ENCODE measurements at places on chromosomes 5 and 9.
A peak's percentile ranks its signal among the peaks of the same experiment; 100 is the strongest.

DNA sequence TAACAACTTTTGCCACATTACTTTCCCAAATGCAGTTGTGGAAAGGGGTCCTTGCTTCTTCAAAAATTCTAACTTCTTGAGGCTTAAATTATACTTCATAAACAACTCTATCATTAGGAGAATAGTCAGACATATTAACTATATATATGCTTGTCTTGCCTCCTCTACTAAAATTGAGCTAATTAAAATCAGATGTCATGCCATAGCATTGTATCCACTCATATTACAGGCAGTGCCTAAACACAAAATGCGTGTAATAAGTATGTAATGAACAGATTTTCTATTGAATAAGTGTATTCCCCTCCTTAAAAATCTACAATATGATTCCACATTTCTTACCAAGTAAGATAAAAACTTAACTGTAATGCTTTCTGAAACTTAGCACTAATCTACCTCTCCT is 204.5 kb downstream of the PLK2 start:
- no peak for DNase-seq

DNA sequence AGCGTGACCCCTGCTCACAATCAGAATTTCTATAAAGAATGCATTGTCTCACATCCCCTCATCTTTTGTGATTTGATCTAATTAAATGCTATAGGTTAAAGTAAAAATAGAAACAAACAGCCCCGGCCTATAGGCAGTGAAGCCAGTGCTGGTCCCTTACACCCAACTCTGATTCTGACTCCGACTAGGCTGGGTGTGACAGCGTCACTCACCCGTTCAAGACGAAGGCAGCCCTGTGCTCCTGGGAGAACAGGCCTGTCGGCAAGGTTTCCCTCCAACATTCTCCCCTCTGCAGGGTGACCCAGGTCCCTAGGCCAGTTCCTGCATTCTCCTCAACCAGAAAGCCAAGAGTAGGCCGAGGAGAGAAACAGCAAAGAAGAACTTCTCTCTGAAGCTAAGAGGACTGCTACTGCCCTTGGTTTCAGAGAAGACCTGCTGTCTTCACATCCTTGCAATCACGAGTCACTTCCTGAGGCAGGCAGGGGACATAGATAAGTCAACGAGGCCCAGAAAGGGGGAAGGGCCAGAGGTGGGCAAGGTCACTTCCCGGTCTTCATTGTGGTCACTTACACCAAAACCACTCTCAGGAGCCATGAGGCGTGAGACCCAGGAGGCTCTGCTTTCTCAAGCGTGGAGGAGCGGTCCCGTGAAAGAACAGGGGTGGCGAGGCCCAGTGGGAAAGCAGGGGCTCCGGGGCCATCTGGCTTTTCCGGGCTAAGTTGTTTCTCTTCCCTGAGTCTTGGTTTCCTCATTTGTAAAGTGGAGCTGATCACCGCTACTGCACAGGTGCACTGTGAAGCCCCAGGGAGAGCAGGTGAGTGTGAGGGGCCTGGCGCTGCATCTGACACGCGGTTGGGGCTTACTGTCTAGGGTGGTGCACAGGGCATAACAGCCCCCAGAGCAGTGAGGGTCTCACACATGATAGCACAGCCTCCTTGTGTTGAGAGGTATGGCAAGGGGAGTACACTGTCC is 200.8 kb downstream of the CRB2 start:
- DNase-seq = no peak

DNA sequence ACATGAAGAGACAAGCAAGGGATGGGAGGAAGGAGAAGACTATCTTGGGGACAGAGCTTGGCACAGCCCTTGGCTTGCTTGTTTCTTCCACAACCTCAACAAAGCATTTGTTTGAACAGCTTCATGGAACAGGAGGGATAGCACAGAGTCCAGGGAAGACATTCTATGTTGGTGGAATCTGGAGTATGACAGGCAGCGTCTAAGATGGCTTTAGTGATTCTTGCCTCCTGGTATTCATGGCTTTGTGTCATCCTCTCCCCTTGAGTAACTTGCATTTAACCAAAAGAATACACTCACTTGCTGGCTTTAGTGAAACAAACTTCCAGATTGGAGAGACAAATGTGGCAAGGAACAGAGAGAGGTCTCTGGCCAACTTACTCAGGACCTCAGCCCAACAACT is 30.8 kb upstream of the RECK start:
- no peak for DNase-seq

DNA sequence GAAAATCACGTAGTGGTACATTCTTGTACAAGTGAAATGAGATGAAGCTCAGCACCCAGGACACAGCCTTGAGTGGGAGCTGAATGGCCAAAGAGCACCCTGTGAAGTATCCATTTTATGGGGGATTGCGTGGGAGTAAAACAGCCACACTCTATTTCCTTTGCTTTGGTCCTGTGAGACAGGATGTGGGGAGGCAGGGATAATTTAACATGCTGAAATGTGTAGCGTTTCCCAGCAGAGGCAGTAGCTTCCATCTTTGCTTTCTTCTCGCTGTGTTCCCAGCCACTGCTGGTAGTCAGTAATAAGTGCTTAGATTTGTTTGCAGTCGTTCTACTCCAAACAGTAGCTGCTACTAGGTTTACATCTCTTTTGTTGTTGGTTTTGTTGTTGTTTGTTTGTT is 4.4 kb downstream of the IL31RA start:
- no peak for DNase-seq

GRCh38 chr5:142014911-142015584 is 2.2 kb upstream of the GNPDA1 start:
- DNase-seq = no peak

- DNase-seq = no peak
Observed at GRCh38 chr9:133130685-133131244, 9.7 kb upstream of the RALGDS start.

DNA sequence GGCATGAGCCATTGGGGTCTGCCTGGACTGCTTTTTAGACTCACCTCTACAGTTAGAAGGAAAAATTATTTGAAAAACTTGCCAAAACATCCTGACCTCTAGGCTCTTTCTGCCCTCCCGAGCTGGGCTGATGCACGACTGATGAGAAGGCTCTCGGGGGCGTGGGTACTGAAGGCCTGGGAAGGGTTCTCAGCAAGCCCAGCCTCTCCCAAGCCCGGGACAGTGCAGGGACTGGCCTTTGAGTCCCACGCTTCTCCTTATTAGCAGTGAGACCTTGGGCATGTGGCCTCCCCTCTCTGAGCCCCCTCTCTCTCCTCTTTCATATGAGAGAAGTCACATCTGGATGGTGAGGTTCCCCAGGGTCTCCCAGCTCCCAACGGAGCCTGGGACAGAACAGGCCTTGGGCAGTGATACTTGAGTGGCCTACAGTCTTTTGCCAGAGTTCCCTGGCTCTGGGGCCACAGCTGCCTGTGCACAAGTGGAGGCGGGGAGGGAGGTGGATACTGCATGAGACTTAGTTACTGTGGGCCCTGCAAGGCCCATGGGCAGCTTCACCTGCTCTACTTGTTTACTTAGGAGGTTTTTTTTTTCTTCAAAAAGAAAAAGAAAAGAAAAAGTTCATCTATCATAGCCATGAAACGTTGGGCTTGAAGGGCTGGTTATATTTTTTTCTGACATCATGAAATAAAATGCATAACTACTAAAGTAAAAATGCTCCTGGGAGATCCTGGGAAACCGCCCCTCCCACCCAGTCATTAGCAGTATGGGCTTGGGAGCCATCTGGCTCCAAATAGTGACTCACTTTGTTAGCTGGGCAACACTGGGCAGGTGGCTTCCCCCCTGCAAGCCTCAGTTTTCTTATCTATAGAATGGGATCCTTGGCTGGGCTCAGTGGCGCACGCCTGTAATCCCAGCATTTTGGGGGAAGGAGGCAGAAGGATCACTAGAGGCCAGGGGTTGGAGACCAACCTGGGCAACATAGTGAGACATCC is 139.4 kb downstream of the GAPVD1 start:
- no peak for DNase-seq

- DNase-seq = peak; percentile 63
Observed at GRCh38 chr9:134455934-134456755, 129.9 kb downstream of the RXRA start.

DNA sequence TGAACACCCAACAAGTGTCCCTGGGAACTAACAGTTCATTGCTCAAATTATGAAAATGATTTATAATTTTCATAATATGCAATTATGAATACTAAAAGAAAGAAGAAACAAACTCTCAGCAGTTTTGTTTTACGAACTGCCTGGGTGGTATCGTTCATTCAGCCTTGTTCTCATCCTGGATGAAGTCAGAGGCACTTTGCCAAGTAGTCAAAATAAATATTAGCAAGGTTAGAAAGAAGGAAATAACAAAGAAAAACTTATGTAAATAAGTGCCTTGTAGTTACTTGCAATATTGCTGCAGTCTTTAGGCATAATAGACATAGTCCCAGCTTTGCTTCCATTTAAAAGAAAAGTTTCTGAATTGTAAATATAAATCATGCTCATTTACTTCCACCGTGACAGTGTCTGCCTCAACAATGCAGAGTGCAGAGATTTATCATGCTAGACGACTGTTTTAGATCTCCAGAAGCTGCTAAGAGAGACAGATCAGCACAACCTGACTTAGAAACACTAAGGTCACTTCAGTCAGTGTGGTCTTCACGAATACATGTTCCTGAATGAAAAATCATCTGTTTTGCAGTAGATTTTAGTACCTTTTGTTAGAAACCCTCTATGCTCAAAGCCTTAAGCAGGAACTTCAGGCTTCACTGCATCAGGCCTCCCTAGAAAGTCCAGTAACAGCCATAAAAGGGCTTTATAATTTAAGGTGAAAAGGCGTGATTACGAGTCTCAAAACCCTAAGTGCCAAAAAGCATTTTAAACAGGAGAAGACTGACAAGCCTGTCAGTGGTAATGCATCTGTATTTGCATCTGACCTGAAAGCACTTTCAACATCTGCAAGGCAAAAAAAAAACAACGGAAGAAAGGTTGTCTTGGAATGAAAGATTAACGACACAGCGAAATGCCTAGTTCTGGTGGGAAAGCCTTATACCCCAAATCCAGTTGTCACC is 92.1 kb downstream of the TMEM167A start:
- DNase-seq = no peak

DNA sequence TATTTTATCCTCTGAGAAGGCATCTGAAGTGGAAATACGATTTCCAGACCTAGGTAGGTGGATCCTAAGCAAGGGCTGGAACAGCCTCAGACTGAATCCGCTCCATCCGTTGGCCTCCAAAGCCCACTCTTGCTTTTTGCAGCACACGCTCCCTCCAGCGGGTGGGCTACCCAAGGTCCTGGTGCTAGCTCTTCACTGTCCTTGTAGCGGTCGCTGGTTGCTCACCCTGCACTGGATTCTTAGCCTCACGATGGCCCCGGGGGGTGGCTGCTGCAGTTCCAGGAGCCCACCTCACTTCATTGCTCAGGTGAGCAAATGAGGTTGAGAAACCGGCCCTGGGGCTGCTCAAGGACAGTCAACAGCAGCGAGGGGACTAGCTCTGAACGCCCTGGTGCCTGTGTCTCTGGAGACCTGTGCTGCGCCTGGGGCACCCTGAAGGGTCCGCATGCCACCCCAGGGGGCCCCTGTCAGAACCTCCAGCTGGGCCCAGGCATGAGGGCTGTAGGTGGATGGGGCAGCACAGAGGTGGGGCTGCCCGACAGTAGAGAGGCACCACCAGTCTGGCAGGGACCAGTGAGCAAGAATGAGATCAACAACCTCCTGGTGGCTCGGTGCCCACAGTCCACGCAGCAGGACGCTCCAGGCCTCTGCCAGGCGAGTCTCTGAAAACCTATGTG is 4.3 kb downstream of the MGAT4B start:
- peak; percentile 92 for DNase-seq

- no peak for DNase-seq
Observed at GRCh38 chr5:43041110-43041668, 1.1 kb upstream of the ANXA2R start.

- no peak for DNase-seq
Observed at GRCh38 chr9:84002344-84002743, 21.7 kb downstream of the RMI1 start.

GRCh38 chr5:135075621-135076020 is 41.6 kb upstream of the PITX1 start:
- DNase-seq = no peak

GRCh38 chr9:132645711-132646110 is 24.1 kb downstream of the DDX31 start:
- no peak for DNase-seq

DNA sequence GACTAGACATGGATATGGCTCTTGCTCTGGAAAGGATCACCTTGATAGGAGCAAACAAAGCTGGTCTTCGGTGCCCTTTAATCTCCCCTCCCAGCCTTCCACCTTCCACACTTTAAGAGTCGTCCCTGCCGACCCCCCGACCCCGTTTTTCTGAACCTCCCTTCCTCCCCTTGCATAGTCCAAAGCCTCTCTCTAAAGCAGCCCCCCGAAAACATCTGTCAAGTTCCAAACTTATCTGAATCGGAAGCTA is 423 bp upstream of the NUP214 start:
- DNase-seq = no peak

DNA sequence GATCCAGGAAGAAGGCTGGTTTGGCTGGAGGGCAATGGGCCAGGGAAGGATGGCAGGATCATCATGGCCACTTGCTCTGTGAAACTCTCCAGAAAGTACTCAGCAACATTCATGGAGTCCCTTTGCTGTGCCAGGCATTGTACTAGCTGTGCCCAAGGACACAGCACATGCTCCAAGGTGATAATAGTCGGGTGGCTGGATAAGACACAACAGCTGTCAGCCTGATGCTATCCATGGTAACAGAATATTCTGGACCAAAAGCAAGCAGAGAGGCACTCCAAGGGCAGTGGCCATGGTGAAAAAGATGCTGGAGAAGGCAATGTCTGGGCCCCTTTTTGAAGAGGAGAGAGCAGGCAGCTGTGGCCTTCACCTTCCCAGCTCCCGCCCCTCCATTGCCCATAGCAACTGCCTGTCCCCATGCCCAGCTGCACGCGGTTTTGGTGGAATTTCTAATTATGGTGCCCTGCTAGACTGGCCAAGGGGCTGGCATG is 113.8 kb upstream of the CPEB4 start:
- DNase-seq = no peak

DNA sequence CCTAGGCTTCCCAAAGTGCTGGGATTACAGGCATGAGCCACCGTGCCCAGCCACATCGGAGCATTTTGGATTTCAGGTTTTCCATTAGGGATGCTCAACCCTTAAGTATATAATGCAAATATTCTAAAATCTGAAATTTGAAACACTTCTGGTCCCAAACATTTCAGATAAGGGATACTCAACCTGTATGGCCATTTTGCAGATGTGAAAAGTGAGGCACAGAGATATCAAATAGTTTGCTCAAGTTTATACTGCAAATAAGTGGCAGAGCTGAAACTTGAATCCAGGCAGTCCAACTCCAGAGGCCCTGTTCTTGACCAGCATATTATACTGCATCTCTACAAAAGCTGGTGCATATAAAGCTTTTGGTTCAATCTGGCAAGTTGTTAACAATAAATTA is 2.4 kb downstream of the WDR31 start:
- DNase-seq = no peak
